ENCODE measurements at places on chromosomes 1 and 21.

DNA sequence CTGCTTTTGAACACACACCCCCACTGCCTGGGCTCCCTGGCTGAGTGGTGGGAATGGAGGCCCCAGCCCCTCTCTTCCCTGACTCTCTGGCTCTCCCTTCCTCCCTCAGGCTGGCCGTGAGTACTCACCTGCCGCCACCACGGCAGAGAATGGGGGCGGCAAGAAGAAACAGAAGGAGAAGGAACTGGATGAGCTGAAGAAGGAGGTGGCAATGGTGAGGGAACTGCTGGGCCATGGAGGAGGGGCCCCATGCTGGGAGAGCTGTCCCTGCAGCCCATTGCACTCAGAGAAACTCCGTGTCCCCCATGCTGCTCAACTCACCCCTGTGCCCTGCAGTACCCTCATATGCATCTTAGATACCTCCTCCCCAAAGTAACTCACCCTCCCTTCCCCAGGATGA, 5.2 kb downstream of the ATP1A2 start:
- DNase-seq, result no peak

DNA sequence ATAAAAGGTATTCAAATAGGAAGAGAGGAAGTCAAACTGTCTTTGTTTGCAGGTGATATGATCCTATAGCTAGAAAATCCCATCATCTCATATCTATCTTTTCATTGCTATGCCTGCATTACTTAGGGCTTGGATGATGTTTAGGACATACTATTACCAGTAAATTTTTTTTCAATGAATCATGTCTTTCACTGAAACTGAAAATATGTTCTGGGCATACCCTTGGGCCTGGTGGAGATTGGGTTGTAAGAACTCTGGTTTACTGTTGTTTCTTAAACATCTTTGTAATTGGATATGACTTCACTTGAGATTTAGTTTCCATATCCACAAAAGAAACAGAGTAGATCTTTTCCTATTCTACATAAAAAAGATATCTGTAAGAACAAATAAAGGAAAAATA, 502.2 kb upstream of the PRMT6 start:
- no peak for DNase-seq

DNA sequence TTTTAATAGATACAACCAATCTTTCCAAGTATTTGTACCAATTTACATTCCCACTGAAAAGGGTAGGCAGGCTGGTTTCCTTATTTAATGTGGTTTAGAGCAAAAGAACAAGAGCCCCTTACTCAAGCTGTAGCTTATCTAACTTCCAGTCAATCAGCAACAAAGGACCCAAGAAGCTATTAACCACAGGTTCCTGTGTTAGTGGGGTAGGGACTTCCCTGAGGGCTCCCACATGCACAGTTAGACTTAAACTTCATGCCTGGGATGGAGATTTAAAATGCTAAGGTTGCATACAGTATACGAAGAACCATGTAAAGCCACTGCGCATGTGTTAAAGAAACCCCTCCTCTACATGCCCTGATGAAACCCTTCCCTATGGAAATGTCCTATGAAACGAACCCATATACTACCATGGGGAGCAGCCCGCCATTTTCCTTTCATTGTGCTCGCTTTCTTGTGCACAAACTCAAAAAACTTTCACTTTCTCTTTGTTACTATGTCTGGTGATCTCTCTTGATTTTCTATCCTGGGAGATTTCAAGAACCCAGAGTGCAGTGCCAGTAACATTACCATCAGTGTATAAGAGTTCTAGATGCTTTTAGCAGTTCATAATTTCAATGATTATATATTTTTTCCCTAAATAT, 23.3 kb upstream of the ST6GALNAC5 start:
- no peak for DNase-seq

DNA sequence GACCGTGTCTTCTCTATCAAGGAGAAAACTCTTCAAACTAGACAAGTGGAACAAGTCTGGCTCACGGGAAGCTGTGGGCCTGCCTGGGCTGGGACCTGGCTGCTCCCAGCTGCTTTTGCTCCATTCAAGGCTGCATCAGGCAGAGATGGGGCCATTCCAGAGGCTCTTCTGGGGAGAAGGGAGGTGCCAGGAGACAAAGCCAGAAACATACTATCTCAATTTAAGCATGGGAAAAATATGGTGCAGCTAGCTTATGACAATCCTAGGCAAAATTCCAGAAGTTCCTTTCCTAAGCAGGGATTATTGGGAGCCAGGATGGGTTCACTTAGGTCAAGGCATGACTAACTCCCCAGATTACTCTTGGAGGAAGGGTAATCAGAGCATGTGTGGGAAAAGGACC, 90.8 kb upstream of the SLC2A1 start:
- no peak for DNase-seq

DNA sequence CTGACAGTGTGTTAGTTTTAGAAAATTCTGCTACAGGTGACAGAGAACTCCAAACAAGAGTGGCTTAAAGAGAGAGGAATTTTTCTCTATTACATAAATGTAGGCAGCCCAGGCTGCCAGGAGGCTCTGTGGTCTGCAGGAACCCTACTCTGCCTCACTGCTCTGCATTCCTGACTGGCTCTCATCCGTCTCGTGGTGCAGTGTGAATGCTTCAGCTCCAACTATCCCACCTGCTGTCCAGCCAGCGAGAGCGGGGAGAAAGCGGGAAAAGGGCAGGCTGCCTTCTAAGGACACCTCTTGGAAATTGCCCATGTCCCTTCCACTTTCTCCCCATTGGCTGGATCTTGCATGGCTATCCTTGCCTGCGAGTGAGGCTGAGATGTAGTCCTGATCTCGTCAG, 131.3 kb downstream of the PEX14 start:
- DNase-seq, result no peak

DNA sequence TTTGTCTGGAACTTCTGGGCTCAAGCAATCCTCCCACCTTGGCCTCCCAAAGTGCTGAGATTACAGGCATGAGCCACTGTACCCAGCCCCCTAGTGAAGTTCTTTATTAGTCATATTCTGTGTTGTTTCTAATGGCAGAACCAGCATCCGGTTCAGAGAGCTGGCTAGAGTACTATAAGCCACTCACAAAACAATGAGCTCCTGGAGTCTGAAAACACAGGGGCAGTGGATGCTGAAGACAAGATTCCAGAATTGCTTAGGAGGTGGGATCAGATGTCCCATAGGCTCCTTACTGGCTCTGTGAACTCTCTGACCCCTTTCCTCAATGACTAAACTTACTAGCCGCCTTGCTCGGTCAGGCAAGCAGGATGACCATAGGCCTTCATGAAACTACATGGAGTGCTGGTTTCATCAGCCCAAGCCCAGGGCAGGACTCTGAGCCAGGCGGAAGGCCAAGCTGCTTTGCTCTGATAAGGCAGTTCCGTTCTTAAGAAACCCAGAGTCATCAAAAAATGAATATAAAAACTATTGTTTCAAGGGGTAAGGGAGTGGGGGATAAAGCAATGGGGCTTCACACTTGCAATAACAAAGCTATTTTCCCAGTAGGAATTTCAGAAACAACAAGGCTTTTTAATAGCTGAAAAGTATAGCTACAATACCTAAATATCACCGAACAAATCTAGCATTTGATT, 8.1 kb downstream of the MTHFR start:
- no peak for DNase-seq

DNA sequence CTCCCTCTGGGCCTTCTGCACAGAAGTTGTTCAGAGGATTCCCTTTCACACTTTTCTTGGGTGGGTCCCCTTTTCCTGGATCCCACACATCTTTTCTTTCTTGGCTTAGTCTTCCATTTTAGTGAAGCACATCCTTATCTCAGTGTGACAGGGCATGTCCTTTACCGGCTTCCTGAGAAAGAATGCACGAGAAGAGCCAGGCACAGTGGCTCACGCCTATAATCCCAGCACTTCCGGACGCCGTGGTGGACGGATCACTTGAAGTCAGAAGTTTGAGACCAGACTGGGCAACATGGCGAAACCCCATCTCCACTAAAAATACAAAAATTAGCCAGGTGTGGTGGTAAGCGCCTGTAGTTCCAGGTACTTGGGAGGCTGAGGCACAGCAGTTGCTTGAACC, 22.1 kb upstream of the PSMB2 start:
- DNase-seq, result no peak

- no peak for DNase-seq
Observed at GRCh38 chr1:164272156-164272555, 286.8 kb upstream of the PBX1 start.

DNA sequence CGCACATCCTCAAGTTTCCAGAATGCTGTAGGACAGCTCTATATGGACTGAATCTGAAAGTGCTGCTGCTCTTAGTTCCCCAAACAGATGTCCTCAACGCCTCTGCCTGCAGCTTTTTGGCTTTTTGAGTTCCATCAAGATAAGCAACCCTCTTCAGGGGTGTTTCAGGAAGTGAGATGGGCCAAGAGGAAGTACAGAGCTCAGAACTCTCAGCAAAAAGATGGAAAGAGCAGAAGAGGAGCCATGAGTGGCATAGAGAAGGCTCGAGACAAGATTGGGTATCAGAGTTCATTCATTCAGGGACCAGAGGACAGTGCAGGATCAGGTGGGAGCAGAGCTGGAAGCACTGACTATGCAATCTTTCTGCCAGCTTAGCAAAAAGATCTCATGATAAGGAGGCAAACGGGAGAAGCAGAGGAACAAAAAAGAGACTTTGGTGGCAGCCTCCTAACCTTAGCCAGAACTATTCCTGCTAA, at the start of the genes ADORA3 and TMIGD3:
Gene ADORA3 (minus strand): TSS at position 49 of the 476 bp plus-strand sequence. CDS start 279 bp downstream, outside the sequence.
Gene TMIGD3 (minus strand): TSS at position 49 of the 476 bp plus-strand sequence. CDS start 279 bp downstream, outside the sequence.
- DNase-seq, result no peak

GRCh38 chr1:209645574-209646452, 6.4 kb downstream of the LAMB3 start:
- DNase-seq, result no peak

DNA sequence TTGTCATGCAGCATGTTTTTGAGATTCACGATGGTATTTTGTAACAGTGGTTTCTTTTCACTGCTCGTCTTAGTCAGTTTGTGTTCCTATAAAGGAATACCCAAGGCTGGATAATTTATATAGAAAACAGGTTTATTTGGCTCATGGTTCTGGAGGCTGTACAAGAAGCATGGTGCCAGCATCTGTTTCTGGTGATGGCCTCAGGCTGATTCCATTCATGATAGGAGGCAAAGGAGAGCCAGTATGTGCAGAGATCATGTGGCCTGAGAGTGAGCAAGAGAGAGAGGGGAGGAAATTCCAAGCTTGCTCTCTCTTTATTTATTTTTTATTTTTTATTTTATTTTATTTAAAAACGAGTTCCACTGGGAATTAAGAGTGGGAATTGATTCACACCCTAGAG, 2.0 kb upstream of the C21orf91 start:
- no peak for DNase-seq
